ENCODE measurements at places on chromosomes 13 and 19.

DNA sequence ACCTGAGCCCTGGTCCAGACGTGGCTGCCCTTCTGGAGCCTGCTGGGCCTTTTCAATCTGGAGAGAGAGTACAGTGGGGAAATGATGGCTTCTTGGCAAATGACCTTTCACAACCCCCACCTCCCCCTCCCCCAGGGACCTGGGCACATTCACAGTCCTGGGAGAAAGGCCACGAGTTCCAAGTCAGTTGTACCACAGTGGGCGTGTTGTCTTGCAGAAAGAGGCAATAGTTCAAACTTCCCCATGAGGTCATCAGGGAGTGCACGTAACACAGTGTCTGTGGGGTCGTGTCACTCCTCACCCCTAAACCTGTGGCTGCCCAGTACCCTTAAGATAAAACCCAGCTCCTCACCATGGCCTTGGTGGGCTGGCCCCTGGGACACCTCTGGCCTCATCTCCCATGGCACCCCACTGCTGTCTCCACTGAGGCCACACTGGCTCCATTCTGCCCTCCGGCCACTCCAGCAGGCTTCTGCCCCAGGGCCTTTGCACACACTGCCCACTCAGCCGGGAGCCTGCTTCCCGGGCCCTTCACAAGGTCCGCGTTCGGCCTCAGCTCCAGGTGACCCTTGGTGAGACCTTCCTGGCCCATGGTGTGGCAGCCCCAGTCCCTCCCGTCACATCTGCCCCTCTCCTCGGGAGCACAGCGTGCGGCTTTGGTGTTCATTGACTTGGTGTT is 13.3 kb downstream of the PLIN4 start:
- DNase-seq, result no peak

DNA sequence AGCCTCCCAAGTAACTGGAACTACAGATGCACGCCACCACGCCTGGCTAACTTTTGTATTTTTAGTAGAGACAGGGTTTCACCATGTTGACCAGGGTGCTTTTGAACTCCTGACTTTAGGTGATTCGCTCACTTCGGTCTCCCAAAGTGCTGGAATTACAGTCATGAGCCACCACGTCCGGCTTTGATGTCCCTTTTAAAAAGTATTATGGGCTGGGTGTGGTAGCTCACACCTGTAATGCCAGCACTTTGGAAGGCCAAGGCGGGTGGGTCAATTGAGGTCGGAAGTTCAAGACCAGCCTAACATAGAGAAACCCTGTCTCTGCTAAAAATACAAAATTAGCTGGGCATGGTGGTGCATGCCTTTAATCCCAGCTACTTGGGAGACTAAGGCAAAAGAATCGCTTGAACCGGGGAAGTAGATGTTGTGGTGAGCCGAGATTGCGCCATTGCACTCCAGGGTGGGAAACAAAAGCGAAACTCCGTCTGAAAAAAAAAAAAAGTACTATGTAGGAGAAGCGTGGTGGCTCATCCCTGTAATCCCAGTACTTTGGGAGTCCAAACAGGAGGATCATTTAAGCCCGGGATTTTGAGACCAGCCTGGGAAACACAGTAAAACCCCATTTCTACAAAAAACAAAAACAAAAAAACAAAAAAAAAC is 22.8 kb upstream of the ERVV-1 start:
- DNase-seq, result no peak

DNA sequence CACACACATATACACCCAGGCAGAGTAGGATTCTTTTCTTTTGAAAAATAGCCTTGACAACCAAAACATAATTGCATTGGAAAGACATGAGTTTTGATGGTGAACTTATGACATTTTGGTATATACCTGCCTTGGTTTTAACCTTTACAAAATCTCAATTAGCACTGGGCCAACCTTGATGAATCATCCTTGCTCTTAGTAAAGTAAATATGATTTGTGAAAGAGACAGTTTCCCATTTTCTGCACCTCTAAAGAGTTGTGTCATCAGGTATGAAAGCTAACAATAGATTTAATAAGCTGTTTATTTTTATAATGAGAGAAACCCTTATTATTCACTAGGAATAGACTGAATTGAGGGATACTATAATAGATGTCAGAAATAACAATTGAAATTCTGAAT is 15.7 kb upstream of the ENOX1 start:
- no peak for DNase-seq

DNA sequence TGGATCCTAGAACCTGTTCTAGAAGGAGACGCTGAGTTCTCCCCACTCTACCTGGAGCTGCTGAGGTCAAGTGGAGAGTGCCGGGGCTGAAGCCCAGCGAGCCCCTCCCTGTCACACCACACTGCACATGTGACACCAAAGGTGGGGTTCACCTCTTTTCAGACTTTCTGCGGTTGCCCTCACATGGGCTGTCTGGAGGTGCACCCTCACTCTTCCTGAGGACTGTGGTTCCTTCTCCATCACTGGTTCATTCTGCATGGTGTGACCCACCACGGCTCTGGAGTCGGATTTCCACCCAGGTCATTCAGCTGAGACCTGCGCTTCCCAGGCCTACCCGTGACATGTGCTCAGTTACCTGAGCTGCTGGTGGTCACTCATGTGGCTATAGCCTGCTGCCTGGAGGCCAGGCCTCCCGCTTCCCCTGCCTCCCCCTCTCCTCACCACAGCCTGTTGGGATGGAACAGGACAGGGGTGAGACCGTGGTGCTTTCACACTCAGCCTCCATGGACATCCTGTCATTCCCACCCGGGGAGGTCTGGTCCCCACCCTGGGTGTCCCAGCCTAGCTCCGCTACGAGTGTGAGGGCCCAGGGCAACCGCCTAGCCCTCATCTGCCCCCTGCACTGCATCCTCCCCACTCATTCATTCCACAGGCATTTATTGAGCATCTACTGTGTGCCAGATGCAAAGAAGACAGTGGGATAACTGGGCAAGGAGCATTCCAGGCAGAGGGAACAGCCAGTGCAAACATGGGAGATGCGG is 605 bp upstream of the A1BG start:
- DNase-seq, result no peak

Data from NCI-H524 (cell line).